ENCODE measurements at places on chromosomes 12 and 14. TPM values are rescaled to one million over a fixed set of nuclear protein-coding genes. Genes with fewer than 3 reads are reported as not detected.

IFNG-AS1 gene
- not detected for total RNA-seq

FAIM2 gene
- 44.6 TPM for total RNA-seq

GNB3 gene
- total RNA-seq = 11.1 TPM

KRT6C gene
- not detected for total RNA-seq

CDC42BPB gene
- total RNA-seq = 169 TPM

TAS2R10 gene
- total RNA-seq = not detected

METTL3 gene
- 18.7 TPM for total RNA-seq

- peak; percentile 49 for DNase-seq
These were observed 13.1 kb downstream of the MYBPC1 start for GRCh38 chr12:101607894-101608293.

- DNase-seq = no peak
These were observed 61.8 kb upstream of the DACT1 start for GRCh38 chr14:58575956-58576355.

DNA sequence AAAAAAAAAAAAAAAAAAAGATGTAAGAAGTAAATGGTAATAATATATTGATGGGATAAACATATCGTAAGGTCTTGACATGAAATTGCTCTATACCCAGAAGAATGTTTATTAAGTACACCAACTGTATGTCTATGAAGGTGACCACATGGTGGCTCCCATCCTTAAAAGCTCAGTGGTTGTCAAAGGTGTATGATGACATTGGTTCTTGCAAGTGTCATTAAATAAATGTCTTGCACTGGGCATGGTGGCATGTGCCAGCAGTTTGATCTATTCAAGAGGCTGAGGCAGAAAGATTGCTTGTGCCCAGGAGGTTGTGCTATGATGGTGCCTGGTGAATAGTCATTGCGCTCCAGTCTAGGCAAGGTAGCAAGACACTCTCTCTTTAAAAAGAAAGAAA is 10.4 kb downstream of the CCT2 start:
- DNase-seq = no peak

GRCh38 chr12:89874146-89874545 is 165.5 kb upstream of the ATP2B1 start:
- DNase-seq = no peak

- DNase-seq = no peak
These were observed 20.6 kb downstream of the COX14 start for GRCh38 chr12:50132505-50133135.

DNA sequence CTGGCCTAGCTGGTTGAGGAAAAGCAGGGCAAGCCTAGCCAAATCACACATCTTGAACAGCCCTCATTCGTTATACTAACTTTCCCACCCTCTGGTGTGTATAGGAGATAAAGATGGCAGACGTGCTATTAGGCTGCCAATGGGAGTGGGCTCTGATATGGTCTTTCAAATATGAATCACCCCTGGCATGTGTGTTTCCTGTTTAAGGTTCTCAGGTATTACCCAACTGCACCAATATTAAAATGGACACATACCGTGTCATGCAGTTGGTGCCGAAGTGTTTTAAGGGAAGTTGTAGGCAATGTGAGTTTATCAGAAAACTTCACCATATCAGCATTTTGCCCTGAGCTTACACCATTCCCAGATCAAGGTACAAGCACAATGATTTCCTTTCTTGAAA is 33.4 kb downstream of the CHST11 start:
- DNase-seq = peak; percentile 19

DNA sequence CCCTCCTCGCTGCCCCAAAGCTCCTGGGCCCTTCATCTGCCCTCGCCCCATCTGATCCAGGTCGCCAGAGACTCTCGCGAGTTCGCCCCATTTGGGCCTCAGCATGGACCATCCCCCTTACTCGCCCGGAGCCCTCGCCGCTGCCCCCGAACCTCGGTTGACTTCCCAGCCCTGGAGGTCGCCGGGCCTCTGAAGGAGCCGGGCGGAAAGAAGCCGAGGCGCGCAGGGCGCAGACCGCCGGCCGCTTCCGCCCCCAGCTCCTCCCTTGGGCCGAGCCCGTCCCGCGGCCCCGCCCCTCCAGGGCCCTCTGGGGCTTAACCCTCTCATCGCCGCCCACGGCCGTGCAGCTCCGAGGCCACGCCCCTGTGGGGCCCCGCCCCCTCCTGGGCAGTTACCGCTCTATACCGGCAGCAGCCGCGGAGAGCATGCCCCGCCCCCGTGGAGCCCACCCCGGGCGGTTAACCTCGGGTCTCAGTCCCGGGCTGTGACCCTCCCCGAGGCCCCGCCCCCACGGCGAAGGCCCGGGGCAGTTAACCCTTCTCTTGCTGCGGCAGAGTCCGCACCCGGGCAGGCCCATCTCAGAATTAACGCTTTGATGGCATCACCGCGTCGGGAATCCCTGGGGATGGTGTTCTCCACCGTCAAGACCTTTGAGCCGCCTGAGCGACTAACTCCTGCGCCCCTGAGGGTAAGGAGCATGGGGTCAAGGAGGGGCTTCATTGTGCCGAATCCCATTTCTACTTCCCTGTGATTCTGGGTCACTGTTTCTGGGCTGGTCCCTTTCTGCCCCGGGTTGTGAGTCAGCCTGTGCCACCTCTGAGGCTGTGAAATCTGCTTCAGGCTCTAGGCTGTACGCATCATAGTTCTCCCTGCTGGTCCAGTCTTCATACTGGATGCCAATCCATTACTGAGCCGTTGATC is at the start of gene SPSB2:
TSS of gene SPSB2 (minus strand) at position 210 of the 921 bp plus-strand sequence. CDS start 402 bp downstream, outside the sequence.
- peak; percentile 99 for DNase-seq

- DNase-seq = no peak
These were observed 338.1 kb upstream of the SEL1L start for GRCh38 chr14:81871706-81872105.

DNA sequence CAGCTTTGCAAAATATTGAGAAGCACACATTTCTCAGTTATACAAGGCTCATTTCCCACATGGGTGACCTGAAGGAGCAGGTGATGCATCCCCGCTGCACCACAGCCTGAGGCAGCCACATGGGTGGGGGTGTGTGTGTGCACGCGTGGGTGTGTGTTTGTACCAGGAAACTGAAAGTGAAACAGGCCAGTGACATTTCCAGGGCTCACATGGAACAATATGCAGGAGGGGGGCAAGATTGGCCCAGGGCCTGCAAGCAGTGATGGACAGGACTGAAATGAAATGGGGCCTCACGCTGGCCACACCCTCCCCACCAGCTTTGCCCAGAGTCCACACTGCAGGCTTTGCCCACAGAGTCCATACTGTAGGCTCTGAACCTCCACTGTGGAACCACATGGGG is 154.2 kb upstream of the PARP11 start:
- DNase-seq = no peak

DNA sequence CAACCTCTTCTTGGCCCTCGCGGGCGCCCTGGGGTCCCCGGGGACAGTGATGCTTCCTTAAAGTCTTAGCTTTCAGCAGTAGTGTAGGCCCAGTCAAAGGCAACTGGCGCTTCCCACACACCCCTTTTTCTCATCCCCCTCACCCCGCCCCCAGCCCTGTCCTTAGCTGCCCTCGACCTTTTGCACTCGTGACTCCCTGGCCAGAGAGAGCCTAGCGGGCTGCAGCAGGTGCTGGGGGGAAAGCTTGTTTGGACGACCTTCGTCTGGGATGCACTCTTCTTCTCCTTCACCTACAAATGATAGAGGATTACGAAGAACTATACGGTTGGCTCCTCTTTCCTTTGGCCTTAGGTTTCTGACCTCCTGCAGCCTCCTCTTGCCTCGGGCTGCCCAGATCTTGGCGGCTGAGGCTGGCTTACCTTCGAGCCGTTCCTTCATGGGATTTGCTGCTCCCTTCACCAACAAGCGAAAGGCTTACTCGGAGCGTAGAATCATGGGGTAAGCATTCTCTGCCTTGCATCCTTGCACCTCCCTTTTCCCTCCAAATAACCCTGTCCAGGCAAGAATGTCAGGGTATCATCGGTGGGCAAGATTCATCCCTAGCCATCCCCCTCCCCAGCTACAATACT is 815 bp downstream of the COQ10A start:
- no peak for DNase-seq

- no peak for DNase-seq
These were observed 385.8 kb downstream of the FLRT2 start for GRCh38 chr14:85915711-85916110.

DNA sequence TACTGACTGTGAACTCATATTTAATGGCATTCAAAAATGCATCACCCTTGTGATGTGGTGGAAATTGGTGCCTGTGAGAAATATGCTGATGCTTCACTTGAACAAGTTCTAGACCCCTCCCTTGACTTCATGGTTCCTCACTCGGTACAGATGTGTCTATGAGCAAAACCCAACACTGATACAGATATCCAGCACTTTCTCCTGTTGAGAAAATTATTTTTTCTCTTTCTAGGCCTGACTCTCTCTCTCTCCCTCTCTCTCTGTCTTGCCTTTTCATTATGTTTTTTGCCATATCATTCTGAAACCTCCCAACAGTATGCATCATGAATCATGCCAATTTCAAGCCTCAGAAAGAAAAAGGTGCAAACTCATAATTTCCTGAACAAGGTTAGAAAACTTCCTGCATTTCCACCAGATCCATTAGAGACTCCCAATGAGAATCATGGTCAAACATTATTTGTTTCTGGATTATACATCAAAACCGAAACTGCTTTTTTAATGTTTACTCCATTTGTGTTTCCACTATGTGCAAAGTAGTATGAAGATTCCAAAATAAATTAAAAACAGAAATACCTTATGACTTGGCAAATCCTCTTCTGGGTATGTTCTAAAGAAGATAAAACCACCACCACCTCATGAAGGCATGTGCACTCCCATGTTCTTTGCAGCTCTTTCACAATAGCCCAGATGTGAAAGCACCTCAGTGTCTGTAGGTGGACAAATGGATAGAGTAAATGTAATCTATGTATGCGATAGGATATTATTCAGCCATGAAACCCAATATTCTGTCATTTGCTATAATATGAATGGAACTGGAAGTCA is 543.6 kb downstream of the TMEM121 start:
- DNase-seq = no peak
